ENCODE measurements at places on chromosomes 12 and 14.

- no peak for DNase-seq
Observed at GRCh38 chr12:120093592-120094355, 22.8 kb downstream of the RAB35 start.

GRCh38 chr14:89828471-89829165 lies 125.9 kb downstream of the EFCAB11 start:
- DNase-seq, result no peak

DNA sequence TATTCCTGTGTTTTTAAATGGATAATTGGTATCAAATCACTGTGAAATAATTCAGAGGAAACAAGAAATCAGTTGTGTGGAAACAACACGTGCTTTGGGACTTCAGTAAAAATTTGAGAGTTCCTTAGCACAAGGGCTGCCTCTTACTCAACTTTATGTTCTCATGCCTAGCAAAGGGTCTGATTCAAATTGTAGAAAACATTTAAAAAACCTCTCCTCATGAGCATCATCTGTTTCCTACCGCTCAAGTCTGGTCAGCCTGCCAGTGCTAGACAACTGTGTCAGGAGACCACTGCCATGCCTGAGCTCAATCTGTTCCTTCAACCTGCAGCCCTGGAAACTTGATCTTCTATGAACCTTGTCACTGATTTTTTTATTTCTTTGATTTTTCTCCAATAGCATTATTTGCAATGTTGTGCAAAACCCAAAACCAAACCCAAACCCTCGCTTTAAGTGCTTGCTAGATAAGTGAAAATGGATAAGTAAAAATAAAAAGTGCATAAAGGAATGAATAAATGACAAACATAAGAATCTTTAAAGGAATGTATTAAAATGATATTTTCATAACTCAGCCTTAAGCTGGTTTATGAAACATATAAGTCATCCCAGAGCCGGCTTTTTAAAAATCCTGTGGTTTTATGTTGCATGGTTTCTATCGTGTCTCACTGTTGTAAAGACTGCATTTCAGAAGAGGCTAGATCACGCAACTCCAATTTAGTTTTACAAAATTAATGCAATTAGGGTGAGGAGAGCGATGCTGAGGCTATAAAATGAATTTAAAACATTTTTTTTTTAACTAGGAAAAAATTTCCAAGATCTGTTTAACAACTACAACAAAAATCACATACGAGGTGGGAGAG lies 361.2 kb upstream of the PDE3A start:
- DNase-seq, result no peak

- peak; percentile 48 for DNase-seq
Observed at GRCh38 chr12:53047221-53048032, 2.4 kb upstream of the TNS2 start.

GRCh38 chr12:107349008-107349747 lies 255.8 kb upstream of the CRY1 start:
- no peak for DNase-seq

DNA sequence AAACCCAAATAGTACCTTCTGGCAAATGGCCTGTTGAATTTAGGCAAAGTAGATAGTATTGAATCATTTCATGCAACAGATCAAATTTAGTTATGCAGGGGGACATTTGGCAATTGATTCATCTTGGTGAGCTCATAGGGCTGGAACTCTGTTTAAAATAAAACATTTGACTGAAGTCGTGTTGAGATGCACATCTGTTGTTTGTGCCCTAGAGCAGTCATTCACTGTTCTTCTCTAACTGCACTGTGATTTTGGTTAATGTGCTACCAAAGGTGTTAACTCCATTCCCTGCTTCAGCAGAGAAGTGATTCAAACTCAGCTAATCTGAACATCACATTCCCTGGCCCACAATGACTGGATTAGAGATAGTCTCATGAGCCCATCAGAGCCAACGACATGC lies 44.0 kb upstream of the CSRP2 start:
- no peak for DNase-seq

DNA sequence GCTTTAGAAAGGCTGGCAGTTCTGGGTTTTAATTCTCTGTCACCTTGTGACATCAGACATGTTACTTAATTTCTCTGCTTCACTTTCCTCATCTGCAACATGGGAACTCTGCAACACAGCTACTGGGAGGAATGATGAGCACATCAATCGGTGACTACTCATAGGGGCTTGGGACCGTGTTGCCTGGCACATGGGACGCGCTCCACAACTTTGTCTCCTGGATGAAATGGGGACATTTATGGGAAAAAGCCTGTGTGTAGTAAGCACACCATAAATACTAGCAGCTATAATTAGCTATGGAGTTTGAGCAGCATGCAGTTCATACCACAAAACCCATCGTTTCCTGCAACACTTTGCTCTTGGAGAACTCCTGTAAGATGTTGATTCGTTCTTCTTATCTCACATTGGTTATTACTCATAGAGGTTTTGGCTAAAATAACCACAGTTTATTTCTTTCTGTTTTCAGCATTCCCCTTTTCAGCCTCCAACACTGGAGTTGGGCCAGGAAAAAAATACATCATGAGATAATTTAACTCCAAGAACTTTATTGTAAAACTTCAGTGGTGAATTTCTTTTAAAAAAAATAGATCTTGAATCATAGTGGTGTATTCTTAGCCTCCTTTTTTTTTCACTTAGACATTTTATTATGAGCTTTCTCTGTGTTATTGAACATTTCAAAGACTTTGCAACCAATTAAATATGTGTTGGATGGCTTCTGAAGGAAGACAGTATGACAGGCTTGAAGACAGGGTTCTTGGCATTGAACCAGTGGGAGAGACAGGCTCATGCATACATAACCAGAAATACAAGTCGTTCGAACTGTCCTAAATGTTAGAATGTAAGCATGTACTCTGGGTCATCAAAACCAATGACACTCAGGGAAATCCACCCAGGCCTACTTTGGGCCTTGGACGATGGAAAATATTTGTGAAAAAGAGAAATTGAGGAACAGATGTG lies 72.7 kb downstream of the RIN3 start:
- DNase-seq, result no peak

DNA sequence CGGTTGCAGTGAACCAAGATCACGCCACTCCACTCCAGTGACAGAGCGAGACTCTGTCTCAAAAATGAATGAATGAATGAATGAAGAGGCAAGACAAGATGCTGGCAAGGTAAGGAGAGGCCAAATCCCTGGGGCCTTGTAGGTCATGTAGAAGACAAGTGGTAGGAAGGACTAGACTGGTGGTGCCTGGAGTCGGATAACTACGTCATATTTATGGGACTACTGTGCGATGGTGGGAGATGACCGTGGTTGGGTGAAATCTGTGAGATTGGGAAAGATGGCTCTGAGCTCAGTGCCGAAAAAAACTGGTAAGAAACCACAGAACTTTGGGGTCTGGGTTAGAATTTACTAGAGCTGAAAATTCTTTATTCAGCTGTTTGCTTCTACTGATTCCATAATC lies 50.6 kb downstream of the HELB start:
- DNase-seq, result no peak

DNA sequence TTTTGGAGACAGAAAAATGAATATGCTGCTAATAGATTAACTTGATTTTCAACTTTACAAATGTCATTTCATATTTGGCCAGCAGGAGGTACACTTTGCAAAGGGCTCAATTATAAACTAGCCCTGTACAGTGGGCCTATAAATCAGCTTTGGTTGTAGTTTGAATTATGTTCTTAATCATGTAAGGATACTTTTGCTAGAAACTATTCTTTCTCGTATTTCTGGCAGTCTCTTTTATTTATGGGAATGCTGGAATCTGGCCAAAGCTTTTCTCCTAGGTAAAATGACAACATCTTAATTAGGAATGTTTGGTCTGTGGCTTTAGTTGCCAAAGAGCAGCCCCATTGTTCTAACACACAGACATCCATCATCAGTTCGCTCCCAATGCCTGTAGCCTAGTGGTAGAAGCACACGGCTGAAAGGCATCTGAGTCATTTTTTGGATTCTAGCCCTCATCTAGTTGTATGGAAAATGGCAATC lies 1322.3 kb upstream of the SEL1L start:
- no peak for DNase-seq

GRCh38 chr12:97556302-97556779 lies 93.7 kb downstream of the RMST start:
- no peak for DNase-seq

- DNase-seq, result no peak
Observed at GRCh38 chr12:124422142-124422569, 127.3 kb downstream of the RFLNA start.

- peak; percentile 59 for DNase-seq
Observed at GRCh38 chr12:124389138-124389724, 94.3 kb downstream of the RFLNA start.

- DNase-seq, result no peak
Observed at GRCh38 chr12:24854017-24854416, 94.9 kb downstream of the BCAT1 start.

- no peak for DNase-seq
Observed at GRCh38 chr12:25242981-25243679, 7.6 kb downstream of the KRAS start.

DNA sequence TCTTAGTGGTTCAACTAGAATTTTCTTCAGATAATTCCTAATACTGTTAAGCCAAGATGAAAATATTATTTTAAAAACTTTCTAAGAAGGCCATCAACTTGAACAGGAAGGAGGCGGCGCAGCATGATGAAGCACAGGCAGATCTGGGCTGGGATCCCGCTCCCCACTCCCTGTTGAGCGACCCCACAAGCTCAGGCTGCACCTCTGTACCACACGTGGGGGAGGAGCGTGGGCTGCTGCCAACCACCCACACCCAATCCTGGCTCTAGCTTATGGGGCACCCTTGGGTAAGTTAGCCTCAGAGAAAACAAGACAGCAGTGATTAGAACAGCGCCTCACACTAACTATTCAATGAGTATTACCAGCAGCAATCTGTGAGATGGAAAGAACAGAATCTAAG lies 6.0 kb downstream of the MTERF2 start:
- no peak for DNase-seq

GRCh38 chr12:28857369-28857768 lies 291.7 kb upstream of the FAR2 start:
- no peak for DNase-seq

- no peak for DNase-seq
Observed at GRCh38 chr12:94622475-94622874, 27.9 kb downstream of the TMCC3 start.

DNA sequence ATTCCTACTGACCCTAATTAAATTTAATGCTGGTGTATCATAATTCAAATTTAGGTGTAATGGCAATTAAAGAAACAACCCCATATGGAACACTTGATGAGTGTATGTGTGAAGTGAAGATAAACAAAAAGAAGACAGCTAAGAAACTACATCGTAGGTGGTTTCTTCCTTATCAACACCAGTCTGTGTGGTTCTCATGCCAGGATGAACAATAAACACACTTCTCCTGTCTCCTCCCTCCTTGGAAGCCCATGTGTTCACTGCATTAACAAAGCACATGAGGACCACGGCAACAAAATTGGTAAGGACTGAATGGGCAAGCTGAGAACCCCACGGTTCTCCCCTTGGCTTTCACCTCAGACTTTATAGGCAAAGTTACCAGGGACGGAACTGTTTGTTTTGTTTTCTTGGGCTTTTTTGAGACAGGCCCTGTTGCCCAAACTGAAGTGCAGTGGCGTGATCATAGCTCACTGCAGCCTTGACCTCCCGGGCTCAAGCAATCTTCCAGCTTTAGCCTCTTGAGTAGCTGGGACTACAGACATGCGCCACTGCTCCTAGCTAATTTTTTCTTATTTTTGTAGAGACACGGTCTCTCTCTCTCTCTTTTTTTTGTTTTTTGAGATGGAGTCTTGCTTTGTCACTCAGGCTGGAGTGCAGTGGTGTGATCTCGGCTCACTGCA lies 71.0 kb downstream of the TRAFD1 start:
- no peak for DNase-seq

DNA sequence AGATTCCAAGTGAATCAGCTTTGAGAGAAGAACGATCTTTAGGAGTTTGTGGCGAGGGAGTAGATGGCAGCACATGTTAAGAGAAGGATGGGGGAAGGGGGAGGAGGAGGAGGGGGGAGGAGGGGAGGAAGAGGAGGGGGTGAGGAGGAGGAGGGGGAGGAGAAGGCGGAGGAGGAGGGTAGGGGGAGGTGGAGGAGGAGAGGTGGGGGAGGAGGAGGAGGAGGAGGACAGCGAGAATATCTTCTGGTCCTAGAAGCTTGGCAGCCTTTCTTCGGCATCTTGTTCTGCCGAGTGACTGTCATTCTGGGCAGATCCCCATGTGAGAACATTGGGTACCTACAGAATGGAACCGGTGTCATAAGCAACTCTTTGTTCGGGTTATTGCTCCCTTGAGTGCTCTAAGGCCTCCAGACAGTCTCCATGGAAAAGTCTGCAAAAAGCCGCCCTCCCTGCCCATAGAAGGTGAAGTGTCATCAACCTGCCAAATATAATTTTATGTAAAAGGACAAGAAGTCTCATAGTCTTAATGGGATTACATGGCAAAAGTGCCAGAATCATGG lies 6.9 kb downstream of the RFC5 start:
- no peak for DNase-seq

GRCh38 chr14:50257732-50258131 lies 26.4 kb upstream of the SOS2 start:
- no peak for DNase-seq

DNA sequence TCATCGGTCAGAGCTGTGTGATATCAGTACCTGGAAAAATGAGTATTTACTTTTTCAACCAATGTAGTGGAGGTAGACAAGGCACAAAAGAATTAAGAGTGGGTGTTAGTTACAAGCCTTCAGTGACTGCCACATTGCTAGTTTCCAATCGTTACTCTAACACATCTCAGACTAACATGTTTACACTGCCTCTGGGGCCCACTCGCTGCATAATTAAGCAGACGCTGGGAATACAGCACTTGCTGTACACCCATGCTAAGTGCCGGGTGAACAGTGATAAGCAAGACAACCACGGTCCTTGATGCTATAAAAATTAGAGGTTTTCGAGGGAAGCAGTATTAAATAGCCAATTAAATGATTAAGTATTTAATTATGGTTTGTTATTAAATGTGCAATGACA lies 1147.6 kb downstream of the AACS start:
- no peak for DNase-seq

DNA sequence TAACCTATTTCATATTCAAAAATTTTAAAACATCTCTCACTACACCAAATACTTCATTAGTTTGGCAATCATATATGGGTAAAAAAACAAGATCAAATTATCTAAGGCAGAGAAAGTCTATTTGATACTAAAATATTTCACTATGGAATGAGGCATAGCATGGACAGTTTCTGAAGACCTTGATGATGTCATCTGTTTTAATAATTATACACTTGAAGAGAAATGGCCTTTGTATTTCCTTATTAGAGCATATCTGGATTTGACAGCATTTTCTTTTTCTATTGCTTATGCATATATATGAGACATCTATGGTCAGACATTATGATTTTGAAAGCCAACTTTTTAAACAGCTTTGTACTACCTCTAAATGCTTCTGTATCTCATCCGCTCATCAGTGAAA lies 88.6 kb downstream of the DDHD1 start:
- DNase-seq, result no peak

Data from activated CD4-positive, alpha-beta T cell treated with anti-CD3 and anti-CD28 coated beads, Interleukin-2, amount 50 U/mL, for 4 hours (primary cell).